Stimulated activated CD8-positive, alpha-beta memory T cell treated with anti-CD3 and anti-CD28 coated beads, Interleukin-4, amount 100 ng/mL, for 1 hour (primary cell): ENCODE measurements at places on chromosomes 1 and 21.

GRCh38 chr1:215631040-215631439, 63.9 kb downstream of the KCTD3 start:
- no peak for DNase-seq

DNA sequence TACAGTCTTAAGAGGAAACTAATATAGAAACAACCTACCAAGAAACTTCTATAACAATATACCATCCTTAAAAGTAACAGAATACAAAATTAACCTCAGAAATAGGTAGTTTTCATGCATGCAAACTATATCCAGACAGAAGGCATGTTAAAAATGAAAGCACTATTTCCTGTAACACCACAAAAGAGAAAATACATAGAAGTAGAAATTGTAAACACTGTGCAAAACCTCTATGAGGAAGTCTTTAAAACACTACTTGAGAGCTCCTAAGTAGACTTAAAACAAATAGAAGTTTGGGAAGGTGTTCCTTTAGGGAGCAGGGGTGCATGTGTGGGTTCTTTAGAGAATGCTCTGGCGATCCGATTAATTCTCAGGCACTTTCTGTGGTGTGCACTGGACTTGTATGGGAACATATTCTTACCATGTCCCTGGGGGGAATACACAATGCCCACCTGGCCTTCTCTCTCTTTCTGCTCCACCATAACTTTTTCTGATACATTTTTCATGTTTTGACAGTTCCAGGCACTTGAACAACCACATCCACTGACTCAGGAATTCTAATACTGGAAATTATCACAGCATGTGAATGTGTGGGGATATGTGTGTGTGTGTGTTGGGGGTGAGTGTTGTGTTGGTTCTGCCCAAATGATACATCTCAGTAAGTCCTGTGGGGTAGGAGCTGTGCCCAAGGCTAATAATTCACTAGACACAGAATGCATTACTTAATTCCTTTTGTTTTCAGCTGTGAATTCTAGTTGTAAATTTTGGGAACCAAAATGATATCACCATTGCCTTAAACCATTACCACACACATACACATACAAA, 866.3 kb upstream of the B3GALT2 start:
- DNase-seq: no peak

GRCh38 chr1:99943223-99943794, 26.5 kb upstream of the SLC35A3 start:
- DNase-seq: no peak

- DNase-seq: no peak
Observed at GRCh38 chr1:223017291-223017690, 125.8 kb downstream of the TLR5 start.

- DNase-seq: no peak
Observed at GRCh38 chr1:231590453-231591198, 36.0 kb upstream of the DISC1 start.

DNA sequence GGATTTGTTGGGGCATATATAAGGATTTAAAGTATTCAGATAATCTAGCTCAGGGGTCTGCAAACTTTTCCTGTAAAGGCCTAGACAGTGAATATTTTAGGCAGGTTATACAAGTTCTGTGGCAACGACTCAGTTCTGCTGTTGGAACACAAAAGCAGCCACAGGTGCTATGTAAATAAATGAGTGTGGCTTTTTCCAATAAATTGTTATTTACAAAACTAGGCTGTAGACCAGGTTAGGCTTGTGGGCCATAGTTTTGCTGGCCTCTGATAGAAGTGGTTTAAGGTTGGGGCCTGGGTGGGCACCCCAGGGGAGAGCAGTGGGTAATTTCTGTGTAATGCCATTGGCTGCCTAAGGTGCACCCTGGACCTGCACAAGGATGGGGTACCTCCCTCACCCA, 16.9 kb upstream of the IGFN1 start:
- no peak for DNase-seq

- DNase-seq: no peak
Observed at GRCh38 chr1:15918962-15919715, 56.8 kb downstream of the ZBTB17 start.

DNA sequence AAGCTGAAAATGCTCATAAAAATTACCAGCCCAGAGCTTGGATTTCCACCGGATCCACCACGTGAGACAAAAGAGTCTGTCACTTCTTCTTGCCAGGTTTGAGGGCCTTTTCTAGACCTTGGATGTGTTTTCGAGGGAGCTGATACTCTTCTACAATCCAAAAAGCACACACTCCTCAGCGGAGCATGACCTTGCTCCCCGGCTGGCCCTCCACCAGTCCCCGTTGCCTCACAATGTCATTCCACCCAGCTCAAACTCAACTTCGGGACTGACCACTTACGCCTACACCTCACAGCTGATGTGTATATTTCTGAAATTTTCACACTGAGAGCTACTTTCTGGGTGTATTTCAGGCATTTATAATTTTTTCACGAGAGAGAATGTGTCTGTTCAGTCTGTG, 20.6 kb downstream of the EIF2D start:
- no peak for DNase-seq

- no peak for DNase-seq
Observed at GRCh38 chr1:177650947-177651346, 318.9 kb downstream of the SEC16B start.

GRCh38 chr1:3466366-3467075, 12.1 kb downstream of the ARHGEF16 start:
- no peak for DNase-seq

DNA sequence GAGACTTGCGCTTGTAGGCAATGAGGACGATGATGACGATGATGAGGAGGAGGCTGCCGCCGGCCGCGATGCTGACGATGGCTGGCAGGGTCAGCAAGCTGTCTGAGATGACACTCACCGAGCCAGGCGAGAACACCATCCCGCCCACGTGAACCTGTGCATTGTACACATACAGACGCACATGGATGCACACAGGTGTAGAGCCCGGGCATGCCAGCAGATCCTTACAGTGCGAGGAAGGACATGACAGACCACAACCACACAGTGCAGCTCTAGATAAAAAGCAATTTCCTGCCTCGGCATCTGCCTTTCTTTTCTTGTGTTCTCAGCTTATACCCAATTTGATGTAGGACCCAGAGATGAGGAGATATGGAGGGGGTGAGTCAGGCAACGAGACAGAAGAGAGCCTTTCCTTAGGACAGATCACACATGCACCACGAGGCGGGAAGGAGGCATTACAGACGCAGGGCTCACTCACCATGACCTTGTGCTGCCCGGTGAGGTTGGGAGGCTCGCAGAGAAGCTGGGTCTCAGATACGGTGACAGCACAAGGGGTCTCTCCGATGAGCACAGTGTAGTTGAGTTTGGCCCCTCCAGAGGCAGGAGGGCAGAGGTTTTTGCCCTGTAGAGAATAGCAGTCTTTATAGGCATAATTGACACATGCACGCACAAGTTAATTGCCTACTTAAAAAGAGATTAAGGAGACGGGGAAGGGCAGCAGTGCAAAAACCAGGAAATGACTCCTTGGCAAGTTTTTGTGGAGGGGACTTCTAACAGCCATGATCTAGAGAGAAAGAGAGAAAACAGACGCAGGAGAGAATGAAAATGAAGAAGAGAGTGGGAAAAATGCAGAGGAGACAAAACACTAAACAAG, 133.9 kb upstream of the CD34 start:
- no peak for DNase-seq

- DNase-seq: no peak
Observed at GRCh38 chr1:201262963-201263608, 20.2 kb upstream of the PKP1 start.

GRCh38 chr1:76949503-76949902, 82.2 kb downstream of the ST6GALNAC5 start:
- DNase-seq: no peak

- no peak for DNase-seq
Observed at GRCh38 chr1:87399264-87399663, 70.6 kb downstream of the LMO4 start.

DNA sequence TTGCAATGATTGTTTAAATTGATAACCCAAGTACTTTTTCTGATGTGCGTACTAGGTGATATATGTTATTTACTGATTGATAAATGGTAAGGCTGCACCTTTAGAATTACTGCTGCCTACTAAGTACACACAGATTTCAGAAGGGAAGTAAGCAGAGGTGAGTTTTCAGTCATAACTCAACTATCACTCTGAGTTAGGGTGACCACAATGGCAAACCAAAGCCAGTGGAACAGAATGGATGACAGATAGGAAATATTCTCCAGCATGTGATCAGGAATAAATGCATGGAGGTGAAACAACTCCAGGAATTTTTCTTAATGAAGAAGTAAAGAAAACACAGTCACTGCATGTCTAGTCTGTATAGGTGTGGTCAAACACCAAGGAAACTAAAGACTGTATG, 7.5 kb upstream of the KCNJ15 start:
- no peak for DNase-seq

- no peak for DNase-seq
Observed at GRCh38 chr1:26287033-26287711, 7.3 kb downstream of the SH3BGRL3 start.

- no peak for DNase-seq
Observed at GRCh38 chr1:204314893-204315658, 44.7 kb downstream of the PLEKHA6 start.

DNA sequence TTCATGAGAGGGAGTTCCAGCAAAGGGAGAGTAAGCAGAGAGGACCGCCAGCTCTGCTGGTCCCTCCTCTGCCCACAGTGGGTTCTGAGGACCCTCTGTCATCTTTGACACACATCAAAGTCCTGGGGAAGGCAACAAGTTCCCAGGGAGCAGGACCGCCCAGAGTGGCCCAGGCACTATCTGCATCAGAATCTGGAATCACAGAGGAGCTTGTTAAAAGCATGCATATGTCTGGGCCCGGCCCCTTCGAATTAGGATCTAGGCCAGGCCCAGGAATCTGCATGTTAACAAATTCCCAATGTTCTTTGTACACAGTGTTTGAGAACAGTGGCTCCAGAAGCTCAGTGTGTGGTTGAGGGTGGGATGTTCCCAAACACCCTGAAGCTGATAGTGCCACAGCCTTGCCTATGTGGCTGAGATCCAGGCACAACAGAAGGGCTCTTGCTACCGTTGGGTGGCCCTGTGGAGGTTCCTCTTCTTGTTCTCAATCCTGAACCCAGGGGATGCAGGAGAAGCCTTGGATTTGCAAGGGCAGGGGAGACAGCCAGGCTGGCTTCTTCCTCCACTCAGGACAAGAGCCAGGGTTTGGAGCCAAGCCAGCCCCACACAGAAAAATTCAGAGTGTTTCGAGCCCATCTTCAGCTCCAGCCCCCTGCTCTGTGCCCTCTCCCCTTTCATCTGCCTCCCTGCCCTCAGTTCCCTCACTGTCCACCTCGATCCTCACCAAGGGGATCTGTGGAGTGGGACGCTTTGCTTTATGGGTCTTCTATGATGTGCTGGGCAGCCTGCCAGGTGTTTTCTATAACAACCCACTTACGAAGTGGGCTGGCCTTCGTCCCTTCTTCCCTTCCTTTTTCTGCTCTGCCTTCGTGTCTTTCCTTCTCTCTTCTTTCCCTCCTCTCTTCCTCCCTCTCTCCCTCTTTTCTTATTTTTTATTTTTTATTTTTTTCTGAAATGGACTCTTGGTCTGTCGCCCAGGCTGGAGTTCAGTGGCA, 129.0 kb upstream of the TMPRSS2 start:
- no peak for DNase-seq

- no peak for DNase-seq
Observed at GRCh38 chr1:174700314-174700713, 252.6 kb downstream of the GPR52 start.

DNA sequence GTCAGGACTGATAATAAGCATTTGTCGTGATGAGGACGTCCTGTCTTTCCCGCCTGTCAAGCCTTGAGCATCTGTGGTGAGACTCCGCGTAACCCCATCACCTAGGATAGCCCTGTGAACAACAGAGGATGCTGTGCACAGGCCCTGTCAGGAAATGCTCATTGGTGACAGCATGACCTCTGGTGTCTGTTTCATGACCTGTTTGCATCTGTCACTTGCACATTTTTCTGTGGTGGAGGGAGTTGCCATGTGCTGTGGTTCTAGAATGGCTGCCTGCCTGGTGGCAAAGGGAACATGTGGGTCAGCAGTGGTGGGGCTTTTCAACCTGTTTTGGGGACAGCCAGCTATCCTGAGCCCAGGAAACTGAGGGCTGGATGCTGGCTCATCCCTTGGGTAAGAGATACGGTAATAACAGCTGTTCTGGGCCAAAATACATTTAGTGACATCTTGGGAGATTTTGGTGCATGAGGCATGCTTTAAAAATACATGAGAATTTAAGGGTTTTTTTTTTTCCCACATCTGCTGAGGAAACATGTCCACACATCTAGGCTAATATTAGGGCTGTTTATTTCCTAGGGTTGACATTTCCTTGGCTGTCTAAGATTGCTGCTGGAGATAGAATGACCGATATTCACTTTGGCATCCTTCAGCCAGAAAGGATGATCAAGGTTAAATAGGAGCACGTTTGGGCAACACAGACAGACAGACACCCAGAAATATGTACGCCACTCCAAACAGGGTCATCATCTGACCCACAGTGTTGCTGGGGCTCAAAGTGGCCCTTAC, 52.9 kb downstream of the KCNC4 start:
- DNase-seq: no peak

- DNase-seq: no peak
Observed at GRCh38 chr1:27307874-27308598, 13.9 kb upstream of the TMEM222 start.

DNA sequence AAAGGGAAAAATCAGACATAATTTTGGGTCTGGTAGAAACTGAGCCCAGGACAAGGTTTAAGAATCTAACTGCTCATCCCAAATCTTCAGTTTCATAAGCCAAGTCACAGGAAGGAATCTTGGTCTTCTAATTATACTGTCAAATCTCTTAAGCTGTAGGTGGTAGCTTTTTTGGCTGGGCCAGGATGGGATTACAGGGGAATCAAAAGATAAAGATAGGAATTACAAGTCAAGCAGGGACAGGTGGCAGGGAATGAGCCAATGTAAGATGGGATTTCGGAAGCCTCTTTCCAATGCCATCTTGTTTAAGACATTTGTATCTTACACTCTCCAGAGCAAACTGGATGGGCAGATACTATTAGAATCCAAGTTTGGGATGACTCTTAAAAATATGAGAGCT, 383.5 kb downstream of the KCNH1 start:
- DNase-seq: no peak

DNA sequence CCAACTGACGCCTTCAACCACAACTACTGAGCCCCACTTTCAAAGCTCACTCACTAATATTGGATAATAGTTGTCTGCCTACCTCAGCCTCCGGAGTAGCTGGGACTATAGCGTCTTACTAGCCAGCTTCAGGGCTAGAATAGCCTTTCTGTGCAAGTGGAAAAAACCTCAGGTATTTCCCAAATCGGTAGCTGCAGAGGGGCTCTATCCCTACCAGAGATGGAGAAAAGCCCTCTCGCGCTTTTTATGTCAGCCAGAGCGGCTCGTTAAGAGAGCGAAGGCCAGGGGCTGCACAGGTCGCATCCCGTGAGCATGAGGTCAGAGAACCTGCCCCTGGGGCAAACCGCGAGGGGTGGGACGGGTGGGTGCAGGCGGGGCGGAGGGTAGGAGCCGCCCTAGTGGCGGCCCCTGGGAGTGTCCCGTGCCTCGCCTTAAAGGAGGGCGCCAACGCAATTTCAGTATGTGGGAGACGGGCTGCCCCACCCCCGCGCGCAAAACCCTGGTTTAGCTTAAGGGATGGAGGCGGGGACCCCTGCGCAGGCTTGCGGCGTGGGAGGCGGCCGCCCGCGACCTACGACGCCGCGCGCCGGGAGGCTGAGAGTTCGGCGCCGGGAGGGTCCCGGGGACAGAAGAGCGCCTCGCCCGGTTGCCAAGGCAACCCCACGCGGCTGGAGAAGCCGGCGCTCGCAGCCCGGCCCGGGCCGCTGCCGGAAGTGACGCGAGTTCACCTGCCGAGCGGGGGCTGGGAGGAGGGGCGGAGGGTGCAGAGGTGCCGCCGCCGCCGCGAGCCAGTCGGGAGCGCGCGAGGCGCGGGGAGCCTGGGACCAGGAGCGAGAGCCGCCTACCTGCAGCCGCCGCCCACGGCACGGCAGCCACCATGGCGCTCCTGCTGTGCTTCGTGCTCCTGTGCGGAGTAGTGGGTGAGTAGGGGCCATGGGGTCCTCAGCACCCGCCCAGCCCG, at the start of gene CXADR:
Gene CXADR (plus strand): TSS at position 791 of the 961 bp plus-strand sequence. CDS start 87 bp downstream, at position 878.
- DNase-seq: peak; percentile 43
